ENCODE measurements at places on chromosomes 4 and X.
A peak's percentile ranks its signal among the peaks of the same experiment; 100 is the strongest.

DNA sequence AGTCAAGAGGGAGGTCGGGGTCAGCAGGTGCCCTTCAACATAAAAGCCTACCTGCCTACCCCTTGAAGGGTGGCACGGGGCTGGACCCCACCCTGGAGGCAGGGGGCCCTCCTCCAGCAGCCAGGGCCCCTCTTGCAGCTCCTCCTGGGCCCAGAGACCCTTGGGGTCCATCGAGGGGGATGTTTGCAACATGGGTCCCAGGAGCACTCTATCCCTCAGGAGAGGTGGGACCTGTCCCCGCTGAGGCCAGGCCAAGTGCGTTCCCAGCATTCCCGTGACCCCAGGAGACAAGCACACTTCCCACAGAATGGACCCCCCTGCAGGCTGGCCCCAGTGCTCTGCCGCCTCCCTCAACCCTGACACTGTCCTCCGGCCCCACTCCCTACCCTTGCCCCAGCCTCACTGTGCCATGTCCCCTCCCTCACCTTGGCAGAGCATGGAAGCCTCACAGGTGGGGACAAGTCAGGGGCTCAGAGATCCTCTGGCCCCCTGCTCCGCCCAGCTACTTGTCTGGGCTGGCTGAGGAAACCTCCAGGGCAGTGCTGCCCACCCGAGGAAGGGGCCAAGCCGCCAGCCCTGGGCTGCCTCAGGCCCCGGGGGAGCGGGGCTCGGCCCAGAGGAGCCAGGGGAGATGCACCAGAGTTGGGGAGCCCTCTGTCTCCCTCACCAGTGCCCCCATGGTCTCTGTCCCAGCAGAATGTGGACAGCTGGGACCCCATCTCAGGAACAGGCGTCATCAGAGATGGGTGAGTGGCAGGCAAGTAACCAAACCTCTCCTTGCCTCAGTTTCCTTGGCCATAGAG is 2.2 kb downstream of the MXD4 start:
- no peak for DNase-seq

- DNase-seq: no peak
These were observed 83.0 kb upstream of the TMEM33 start for GRCh38 chr4:41852229-41852628.

- DNase-seq: peak; percentile 6
These were observed 99.5 kb downstream of the EFHC2 start for GRCh38 chrX:44244008-44244407.

GRCh38 chrX:38861489-38861888 is 60.2 kb downstream of the MID1IP1 start:
- no peak for DNase-seq

- DNase-seq: no peak
These were observed 253.4 kb downstream of the EPHA5 start for GRCh38 chr4:65416891-65417290.

GRCh38 chr4:119135721-119136121 is at the start of gene MYOZ2:
MYOZ2 (plus strand) TSS chr4:119135832; CDS start chr4:119136526, 694 bp downstream.
- DNase-seq: no peak

GRCh38 chr4:74218201-74218600 is 60.3 kb downstream of the MTHFD2L start:
- no peak for DNase-seq

GRCh38 chrX:40663078-40663740 is 15.8 kb upstream of the CXorf38 start:
- DNase-seq: no peak

DNA sequence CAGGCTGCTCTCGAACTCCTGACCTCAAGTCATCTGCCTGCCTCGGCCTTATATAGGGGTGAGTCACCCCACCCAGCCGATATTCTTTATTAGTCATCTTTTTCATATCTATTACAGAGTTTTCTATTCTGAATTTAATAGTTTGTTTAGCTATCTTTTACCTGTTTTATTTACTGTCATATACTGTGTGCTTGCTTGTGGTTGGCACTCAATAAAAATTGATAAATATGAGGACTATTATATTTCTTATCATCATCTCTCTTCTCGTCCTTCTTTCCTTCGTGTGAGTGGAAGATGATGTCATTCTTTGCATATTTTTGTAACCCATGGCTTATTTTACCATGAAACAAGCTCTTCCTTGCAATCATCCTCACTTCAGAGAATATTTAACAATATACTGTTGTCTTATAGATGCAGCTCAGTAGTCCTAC is 265.5 kb downstream of the ARHGAP24 start:
- no peak for DNase-seq

- no peak for DNase-seq
These were observed 10.9 kb downstream of the MTTP start for GRCh38 chr4:99585516-99585915.

DNA sequence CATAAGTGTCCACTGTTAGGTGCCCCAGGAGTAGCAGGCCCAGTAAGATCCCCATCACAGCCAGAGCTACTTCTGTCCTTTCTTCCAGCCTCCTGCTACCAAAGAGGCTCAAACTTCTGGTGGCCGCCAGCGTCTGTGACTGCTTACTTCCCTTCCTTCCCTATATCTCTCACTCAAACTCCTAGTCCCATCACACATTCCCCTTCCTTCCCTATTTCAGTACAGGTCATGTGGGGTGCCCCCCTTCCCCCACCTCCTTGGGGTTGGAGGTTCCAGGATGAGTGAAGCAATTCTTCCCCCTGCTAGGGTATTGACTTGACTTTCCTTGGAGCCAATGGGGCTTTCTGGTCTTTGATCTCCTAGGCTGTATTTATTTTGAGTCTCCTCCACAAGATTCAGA is at the start of gene VSIG4:
TSS of gene VSIG4 (minus strand) at position 137 of the 400 bp plus-strand sequence. CDS start at position 55, 82 bp downstream.
- no peak for DNase-seq

GRCh38 chr4:176413171-176413570 is 93.4 kb downstream of the SPCS3 start:
- DNase-seq: no peak

DNA sequence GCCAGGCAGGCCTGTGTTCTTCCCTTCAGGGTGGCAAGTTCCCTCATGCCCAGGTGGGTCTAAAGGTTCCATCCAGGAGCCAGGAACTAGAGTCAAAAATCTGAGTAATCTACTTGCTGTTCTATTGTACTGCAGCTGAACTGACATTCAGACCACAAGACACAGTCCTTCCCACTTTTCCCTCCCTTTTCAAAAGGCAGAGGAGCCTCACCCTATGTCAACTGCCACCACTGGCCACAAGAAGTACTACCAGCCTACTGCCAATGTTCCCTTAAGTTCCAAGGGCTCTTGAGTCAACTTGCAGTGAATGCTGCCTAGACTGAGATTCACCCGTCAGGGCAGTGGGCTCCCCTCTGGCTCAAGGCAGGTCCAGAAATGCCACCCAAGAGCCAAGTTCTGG is 133.5 kb downstream of the FAM47B start:
- DNase-seq: no peak

DNA sequence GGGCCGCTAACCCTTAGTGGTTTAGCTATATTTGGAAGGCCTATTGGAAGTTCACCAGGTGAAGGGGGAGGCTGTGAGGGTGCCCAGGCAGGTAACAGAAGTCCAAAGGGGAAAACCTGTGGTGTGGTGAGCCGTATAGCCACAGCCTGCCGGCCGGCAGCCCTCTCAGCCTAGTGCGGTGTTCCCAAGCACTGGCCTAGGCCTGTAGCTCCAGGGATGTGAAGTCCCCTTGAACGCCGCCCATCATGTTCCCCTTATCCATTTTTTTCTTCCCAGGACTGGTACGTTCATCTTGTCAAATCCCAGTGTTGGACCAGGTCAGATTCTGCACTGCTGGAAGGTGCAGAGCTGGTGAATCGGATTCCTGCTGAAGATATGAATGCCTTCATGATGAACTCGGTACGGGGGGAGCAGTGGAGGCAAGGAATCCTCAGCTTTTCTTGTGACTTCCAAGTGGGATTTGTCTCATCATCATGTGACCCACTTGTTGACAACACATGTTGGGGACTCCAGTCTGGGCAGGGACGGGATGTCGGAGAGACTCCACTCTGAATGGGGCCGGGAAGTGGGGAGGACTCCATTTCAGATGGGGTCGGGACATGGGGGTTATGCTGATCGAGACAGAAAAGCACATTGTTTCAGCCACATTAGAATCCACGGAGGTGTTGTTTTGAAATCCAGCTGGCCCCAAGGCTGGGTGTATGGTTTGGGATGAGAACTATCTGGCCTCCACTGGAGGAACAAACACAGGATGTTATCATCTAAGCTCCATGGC is 39.2 kb upstream of the MSANTD1 start:
- no peak for DNase-seq

DNA sequence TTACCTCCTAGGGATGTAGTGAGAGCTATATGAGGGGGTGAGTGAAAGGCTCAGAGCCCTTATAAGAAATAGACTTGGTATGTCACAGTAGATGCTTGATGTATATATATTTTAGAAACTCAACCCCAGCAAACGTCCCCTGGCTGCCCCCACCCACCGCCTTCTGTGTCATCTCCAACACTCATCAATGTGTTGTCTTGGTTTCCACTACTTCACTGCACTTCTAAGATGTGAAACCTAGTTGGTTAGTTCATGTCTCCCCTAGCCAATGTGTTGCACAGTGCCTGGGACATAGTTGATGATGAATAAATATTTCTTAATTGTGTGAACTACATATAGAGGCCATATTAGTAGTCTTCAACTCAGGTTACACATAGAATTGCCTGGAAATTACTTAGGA is 4.4 kb downstream of the FGFBP2 start:
- DNase-seq: no peak

DNA sequence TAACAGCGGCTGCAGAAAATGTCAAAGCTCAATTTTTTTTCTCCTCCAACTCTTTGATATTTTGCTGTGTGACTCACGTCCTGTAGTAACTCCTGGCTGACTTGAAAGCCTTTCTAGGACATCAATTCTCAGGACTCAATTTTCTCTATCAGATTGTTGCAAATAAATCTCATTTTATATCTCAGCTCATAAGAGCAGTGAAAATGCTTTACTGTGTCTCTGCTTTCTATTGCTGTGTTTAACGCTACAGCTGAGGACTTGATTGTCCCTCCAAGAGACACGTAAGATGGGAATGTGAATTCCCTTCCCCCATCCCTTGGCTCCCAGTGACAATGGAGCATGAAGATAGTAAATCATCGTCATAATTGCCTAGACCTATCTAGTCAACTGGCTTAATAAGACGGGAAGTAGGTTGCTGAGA is 20.5 kb upstream of the CBR4 start:
- DNase-seq: no peak

- no peak for DNase-seq
These were observed 14.5 kb downstream of the L1CAM start for GRCh38 chrX:153871451-153871850.

DNA sequence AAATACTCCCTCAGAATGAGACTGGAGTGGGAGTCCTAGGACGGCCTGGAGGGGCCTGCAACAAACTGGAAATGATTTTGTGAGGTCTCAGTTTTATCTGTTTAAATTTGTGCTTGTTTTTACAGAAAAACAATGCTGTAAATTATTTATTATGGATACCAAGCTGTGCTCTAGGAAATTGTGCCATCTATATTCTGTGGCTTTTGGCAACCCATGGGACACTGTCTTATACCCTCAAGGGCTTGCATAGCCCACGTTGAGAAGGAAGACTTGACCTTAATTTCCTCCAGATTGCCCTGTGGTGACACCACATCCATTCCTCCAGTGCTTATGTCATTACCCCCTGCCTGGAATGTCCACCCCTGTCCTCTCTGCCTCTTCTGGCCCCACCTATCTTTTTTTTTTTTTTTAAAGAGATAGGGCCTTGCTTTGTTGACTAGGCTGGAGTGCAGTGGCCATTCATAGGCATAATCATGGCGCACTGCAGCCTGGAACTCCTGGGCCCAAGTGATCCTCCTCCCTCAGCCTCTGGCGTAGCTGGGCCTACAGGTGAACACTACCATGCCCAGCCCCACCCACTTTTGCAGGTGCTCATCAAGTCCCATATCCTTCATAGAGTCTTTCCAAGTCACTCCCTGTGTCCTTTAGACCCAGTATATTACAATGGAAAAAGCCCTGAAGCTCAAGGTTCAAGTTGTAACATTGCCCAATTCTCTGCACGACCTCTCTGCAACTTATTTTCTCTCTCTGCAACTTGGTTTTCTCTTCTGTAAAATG is 77.4 kb downstream of the HPRT1 start:
- DNase-seq: no peak

DNA sequence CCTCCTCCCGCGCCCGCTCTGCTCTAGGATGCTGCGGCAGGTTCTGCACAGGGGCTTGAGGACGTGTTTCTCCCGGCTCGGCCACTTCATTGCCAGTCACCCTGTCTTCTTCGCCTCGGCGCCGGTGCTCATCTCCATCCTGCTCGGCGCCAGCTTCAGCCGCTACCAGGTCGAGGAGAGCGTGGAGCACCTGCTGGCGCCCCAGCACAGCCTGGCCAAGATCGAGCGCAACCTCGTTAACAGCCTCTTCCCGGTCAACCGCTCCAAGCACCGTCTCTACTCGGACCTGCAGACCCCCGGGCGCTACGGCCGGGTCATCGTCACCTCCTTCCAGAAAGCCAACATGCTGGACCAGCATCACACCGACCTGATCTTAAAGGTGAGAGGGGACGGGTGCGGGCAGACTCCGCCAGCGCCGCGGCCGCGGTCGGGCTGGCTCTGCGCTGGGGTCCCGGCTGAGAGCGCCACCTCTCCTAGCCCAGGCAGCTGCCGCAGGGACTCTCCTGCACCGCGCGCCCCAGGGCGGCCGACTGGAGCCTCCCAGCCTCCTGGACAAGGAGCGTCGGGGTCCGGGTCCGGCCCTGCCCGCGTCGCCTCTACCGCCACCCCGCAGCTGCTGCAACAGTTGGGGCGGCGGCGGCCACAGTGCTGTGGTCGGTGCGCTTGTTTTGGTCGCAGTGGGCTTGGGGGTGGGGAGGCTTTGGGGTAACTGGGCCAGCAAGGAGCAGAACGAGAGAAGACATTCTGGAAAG is at the start of gene PTCHD1:
TSS of gene PTCHD1 (plus strand) at position 2 of the 752 bp plus-strand sequence. CDS start at position 29, 27 bp downstream.
- DNase-seq: no peak

DNA sequence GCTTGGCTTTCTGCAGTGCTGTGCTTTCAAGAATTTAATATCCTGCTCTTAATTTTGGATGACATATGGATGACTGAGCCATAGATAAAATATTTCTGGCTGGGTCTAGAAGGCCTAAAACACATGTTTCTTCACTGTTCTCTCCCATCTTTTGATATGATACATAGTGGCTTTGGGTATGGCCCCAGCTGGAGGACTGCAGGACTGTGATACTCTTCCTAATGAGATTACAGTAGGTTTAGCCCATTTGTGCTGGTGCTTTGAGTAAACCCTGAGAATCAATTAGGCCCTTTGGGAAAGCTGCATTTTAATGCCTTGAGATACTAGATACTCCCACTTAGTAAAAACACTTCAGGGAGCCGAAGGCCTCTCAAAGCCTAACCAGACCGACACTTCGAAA is 38.0 kb downstream of the KIT start:
- no peak for DNase-seq

Data from neuronal stem cell (in vitro differentiated cells).